Stimulated activated CD4-positive, alpha-beta T cell treated with anti-CD3 and anti-CD28 coated beads, Interleukin-1b, Interleukin-23, amount 100 ng/mL, for 1 hour (primary cell): ENCODE measurements at places on chromosomes 6 and 20.
A peak's percentile ranks its signal among the peaks of the same experiment; 100 is the strongest.

- no peak for DNase-seq
Observed at GRCh38 chr6:148112851-148113319, 229.8 kb upstream of the SASH1 start.

DNA sequence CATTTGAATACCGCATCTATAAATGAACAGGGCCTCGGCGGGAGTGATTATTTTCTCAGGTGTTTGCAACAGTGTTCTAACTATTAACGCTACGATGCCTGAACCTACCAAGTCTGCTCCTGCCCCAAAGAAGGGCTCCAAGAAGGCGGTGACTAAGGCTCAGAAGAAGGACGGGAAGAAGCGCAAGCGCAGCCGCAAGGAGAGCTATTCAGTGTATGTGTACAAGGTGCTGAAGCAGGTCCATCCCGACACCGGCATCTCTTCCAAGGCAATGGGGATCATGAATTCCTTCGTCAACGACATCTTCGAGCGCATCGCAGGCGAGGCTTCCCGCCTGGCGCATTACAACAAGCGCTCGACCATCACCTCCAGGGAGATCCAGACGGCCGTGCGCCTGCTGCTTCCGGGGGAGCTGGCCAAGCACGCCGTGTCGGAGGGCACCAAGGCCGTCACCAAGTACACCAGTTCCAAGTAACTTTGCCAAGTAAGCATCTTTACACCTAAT is 70.9 kb downstream of the HFE start:
- peak; percentile 68 for DNase-seq

- DNase-seq, result no peak
Observed at GRCh38 chr6:131331151-131331550, 195.9 kb downstream of the AKAP7 start.

- no peak for DNase-seq
Observed at GRCh38 chr6:130425537-130425936, 59.7 kb downstream of the TMEM200A start.

DNA sequence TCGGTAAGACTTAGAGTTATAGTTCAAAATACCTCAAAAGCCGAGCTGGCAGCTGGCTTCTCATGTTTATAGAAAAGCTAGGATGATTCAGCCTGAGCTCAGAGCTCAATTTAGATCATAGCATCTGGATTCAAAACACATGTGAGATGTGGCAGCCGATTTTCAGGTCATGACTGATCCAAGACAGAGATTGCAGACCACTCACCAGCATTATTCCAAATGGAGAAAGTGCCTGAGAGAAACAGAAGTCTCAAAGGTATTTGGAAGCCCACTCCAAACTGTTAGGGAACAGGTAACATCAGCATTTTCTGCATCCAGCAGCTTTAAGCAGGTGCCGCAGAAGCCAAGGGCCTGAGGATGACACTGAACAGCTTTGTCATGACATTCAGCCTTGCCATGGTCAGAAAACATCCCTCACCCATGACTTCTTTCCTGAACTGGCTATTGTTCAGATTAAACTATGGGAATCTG is 102.2 kb downstream of the BACH2 start:
- DNase-seq, result no peak

DNA sequence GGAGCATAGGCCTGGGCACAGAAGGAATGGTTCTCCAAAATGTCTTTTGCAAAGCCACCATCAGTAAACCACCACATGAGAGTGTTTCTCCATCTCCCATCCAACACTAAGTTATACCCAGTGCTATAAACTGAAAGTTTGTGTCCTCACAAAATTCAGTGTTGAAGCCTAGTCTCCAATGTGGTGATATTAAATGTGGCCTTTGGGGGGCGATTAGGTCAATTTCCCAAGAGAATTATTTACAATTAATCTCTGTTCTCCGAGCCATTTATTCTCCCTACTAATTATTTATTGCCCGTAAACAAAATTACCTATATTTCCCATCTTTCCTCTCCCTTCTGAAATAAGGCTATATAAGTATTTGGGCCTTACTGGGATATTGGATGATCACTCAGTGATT is 26.1 kb downstream of the OR2B2 start:
- DNase-seq, result no peak

DNA sequence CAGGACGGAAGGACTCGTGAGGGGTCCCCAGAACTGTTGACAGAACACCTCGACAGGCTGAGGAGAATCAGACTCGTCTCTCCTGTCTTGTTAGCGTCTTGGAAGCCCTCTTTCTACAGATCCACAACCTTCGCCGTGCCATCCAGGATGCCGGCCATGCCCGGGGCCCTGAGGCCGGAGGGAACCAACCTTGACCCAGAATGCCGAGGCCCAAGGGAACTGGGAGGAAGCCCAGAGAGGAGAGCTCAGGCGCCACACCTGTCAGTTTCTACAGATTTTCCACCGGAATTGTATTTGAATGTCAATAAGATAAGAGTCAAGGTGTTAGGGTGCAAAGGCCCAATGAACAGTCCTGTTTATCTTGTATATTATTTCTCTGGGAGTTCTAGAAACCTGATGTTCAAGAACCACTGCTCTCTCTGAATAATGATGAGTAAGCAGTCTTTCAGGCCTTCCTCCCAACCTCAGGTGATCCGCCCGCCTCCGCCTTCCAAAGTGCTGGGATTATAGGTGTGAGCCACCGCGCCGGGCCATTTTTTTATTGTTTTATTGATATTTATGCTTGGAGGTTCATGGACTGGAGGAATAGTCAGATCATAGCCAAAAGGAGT is 799 bp upstream of the ME1 start:
- no peak for DNase-seq

- no peak for DNase-seq
Observed at GRCh38 chr6:109623288-109623687, 67.7 kb downstream of the AK9 start.

DNA sequence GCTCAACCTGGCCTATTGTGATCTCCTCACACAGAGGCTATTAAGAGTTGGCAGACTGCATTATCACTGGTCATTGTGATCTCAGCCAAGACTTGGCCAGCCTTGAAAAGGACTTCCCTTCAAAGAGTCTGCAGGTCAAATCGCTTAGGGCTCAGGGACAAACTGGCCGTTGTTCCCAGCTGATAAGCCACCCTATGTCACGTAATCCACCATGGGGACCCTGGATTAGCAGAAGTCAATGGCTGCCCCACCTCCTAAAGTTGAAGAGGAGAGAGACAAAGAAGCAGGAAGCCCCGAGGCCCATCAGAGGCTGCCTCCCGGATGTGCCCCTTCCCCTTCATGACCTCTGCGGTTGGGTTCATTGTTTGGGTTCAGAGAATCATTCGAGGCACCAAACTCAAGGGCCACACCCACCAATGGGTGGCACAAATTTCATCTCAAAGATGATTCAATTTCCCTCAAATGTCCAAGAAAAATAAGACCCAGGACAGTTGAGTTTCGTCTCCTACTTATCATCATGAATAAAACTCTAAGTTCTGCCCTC is 56.6 kb downstream of the BPIFB1 start:
- DNase-seq, result no peak

DNA sequence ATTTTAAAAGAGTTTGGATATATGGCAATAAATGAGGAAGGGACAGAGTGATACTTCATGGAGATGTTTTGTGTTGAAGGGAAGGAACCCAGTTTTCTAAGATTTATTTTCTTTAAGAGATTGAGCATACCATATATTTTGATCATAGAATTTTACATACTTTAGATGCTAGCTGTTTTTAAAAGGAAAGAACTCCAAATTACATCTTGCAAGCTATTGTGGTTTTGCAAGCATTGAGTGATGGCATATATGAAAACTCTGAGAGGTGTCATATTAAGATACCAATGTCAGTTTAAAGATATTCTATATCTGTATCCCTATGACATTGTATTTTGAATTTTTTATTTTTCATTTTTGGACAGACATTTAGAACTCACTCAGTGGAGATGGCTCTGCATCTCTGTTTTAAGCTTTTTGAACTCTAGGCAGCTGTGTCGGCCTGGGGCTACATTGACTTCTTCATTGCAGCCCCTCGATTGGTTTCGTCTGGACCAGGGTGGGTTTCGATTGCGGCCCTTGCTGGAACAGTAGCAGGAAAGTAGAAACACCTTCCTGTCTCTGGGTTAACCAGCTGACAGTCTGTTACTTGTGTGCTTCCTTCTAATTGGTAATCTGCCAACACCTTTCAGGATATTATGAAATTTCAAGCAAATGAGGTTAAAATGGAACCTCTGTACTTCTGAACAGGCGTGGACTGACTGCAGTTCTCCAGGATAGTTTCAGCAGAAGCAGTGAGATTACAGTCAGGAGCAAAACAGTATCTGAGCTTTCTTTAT is 14.0 kb downstream of the IGF2R start:
- DNase-seq, result no peak

- DNase-seq, result no peak
Observed at GRCh38 chr20:47220161-47220582, 136.3 kb downstream of the ZMYND8 start.
